ENCODE measurements at places on chromosomes 5 and 9. TPM values are rescaled to one million over a fixed set of nuclear protein-coding genes. Genes with fewer than 3 reads are reported as not detected.
A peak's percentile ranks its signal among the peaks of the same experiment; 100 is the strongest.

GRCh38 chr9:117784996-117785395 is 80.8 kb downstream of the TLR4 start:
- H3K36me3 ChIP-seq, result no peaks in the 10 kb centered on the region
- DNase-seq, result no peak
- no peak overlapping the region for H3K27ac ChIP-seq
- peaks cover 17% of the 10 kb centered on the region for H3K4me1 ChIP-seq
- no peaks in the 10 kb centered on the region for H3K27me3 ChIP-seq

GRCh38 chr5:72557167-72558045 is 50.2 kb upstream of the ZNF366 start:
- no peaks in the 10 kb centered on the region for H3K36me3 ChIP-seq
- H3K4me1 ChIP-seq, result peaks cover 14% of the 10 kb centered on the region
- peak overlapping the region; percentile 34 for H3K4me3 ChIP-seq

Gene TMC1
- not detected for total RNA-seq

DNA sequence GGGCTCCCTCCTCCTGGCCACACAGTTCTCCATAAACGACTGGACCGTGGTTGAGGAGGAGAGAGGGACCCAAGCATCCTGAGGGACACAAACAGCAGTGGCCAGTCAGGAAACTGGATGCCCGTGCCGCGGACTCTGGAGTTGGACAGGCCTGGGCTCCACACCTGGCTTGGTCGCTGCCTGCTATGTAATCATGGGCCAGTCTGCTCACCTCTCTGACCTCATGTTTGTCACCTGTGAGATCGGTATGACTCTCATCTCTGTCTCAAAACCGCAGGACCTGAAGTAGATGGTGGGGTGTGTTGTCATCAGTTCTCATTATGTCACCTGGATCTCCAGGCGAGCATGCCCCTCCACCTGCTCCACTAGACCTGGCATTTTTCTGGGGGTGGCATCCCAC is 14.5 kb downstream of the CXXC5 start:
- no peaks in the 10 kb centered on the region for H3K27me3 ChIP-seq
- H3K4me3 ChIP-seq, result no peak overlapping the region
- no peak overlapping the region for H3K27ac ChIP-seq
- DNase-seq, result no peak

DNA sequence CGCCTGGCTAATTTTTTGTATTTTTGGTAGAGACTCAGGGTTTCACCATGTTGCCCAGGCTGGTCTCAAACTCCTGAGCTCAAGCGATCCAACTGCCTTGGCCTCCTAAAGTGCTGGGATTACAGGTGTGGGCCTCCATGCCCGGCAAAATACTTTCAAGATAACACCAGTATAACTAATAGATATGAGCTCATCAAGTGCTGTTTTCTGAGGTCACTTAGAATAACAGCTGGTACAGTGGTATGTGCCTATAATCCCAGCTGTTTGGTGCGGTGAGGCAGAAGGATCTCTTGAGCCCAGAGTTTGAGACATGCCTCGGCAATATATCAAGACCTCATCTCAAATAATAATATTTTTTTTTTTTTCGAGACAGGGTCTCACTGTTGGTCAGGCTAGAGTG is 30.5 kb upstream of the CREBRF start:
- no peaks in the 10 kb centered on the region for H3K27me3 ChIP-seq
- H3K4me1 ChIP-seq, result no peaks in the 10 kb centered on the region
- H3K36me3 ChIP-seq, result no peaks in the 10 kb centered on the region
- H3K4me3 ChIP-seq, result no peak overlapping the region

DNA sequence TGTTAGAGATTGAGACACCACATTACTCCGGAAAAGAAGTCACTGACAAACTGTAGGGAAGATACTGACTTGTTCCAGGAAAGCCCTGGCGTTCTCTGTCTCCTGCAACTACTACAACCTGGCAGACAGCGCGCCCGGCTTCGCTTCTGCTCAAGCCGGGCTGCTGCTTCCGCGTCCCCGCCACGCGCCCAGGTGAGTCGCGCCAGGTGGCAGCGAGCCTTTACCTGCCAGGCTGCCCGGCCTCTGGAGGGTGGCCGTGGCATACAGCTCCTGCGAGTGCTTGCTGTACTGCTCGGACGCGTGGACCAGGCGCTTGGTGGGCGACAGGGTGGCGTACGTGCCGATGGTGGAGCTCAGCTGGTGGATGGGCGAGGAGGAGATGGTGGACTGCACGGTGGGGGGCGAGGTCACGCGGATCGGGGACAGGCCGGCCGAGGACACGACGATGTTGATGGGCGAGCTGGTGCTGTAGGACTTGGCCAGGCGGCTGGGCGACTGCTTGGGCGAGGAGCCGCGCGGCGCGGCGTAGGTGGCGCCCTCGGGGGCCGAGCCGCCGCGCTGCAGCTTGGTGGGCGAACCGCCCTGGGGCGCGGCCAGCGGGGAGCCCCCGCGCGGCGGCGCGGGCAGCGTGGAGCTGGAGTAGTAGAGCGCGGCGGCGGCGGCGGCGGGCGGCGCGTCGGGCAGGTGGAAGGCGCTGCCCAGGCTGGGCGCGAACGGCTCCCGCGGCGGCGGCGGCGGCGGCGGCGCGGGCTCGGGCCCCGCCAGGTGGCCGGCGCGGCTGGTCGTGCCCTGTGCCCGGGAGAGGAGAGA is 519.6 kb downstream of the CTNND2 start:
- peaks cover 35% of the 10 kb centered on the region for H3K4me1 ChIP-seq
- peak overlapping the region; percentile 63 for H3K4me3 ChIP-seq
- no peak overlapping the region for H3K27ac ChIP-seq
- no peaks in the 10 kb centered on the region for H3K36me3 ChIP-seq

GRCh38 chr5:1010641-1011046 is 2.0 kb downstream of the NKD2 start:
- no peaks in the 10 kb centered on the region for H3K36me3 ChIP-seq
- H3K4me3 ChIP-seq, result no peak overlapping the region
- peaks cover 64% of the 10 kb centered on the region for H3K27me3 ChIP-seq
- no peak overlapping the region for H3K27ac ChIP-seq
- no peak for DNase-seq
- H3K4me1 ChIP-seq, result peaks cover 8% of the 10 kb centered on the region

Gene STPG3
- total RNA-seq, result not detected

Data from neural progenitor cell (in vitro differentiated cells).